Nucleus accumbens (tissue), 56 donors: ENCODE measurements at places on chromosomes 7 and 10.

GRCh38 chr10:16843252-16843870 is 26.1 kb upstream of the RSU1 start:
- no peak for DNase-seq

- no peak for DNase-seq
Observed at GRCh38 chr10:92734301-92734700, 44.5 kb downstream of the HHEX start.

DNA sequence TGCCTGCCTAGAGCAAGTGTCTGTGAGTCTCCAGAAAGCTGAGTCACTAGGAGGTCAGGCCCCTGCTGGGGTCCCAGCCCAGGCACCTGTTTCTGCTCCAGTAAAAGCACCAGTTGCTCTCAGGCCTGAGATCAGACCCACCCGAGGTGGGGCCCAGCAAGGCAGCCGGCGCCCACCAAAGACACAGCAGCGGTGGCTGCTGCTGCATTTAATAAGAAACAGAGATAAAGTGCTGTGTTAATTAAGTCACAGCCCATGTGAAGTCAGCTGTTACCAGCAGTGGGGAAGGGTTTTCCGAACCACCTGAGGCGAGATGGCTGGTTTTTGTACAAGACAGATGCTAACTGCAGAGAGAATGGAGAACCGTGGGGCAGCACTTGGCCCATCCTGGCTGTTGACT is 12.1 kb upstream of the LRRC18 start:
- DNase-seq, result no peak

DNA sequence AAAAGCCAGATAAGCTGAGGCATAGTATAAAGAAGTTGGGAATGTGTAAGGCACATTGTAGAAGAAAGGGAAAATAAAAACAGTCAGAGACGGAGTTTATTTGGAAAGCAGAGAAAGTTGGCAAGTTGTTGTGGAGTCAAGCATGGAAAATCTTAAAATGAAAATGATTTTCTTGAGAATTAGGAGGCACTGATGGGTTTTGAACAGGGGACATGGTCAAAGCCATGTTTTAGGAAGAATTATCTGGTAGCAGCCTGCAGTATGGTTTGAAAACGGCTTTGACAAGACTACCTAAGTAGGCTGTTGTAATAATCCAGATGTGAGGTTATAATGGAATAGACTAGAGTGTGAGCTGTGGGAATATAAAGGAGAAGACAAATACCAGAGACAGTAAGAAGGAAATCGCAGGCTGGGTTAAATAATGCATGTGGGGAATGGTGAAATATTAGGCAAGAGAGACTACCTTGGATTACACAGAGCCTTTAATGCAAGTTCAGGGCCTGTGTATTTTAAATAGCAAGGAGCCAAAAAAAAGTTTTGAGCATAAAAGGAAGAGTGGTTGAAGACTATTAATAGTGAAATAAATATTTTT is 130.4 kb upstream of the MEOX2 start:
- DNase-seq, result no peak
